ENCODE measurements at places on chromosomes 3 and 15.

- no peak for DNase-seq
These were observed 295.1 kb downstream of the CHST2 start for GRCh38 chr3:143414571-143415253.

DNA sequence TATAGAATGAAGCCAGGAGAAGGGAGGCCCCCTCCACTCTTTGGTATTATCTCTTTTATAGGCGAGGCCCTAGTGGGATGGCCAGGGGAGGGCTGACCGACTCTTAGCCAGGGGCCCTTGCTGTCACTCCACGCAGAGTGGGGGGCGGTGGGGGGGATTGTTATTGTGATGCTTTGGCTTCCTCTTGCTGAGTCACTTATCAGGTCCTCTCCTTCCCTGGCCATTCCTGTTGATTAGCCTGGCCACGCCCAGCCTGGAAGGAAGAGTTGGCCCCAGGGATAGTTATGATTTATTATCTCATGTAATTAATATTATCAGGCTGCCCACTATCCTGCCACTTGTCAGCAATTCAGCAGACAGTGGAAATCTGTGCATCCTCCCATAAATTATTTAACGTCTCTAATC is 25.5 kb upstream of the SKOR1 start:
- no peak for DNase-seq

GRCh38 chr15:40449275-40449674 is 8.5 kb downstream of the BAHD1 start:
- DNase-seq = no peak

DNA sequence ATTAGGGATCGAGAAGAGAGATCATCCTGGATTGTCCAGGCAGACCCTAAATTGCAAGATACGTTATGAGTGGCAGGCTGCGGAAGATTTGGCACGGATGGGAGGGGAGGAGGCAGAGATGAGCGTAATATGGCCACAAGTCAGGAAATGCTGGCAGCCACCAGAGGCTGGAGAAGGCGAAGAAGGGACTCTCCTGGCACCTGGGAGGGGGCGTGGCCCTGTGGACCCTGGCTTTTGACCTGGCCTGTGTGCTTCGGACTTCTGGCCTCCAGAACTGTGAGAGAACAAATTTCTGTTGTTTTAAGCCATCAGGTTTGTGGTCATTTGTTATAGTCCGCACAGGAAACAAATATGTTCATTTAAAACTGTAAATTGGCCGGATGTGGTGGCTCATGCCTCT is 31.9 kb upstream of the IGF1R start:
- no peak for DNase-seq

GRCh38 chr3:10570196-10570946 is 65.0 kb upstream of the ATP2B2 start:
- no peak for DNase-seq

GRCh38 chr3:15438983-15439382 is 11.6 kb downstream of the EAF1 start:
- no peak for DNase-seq

DNA sequence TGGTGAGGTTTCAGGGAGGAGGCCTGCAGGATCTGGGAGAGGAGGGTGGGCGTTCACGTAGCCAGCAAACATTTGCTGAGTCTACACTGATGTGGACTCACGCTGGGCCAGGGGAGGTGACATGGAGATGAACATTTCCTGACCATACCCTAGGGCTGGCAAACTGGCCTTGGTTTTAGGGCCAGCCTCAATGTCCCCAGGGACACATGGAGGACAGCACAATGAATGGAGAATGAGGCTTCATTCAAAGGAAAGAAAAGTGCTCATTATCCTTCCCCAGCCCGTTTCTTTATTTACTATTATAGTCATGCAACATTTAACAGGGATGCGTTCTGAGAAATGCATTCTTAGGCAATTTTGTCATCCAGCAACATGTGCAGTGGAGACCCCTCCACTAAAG is 26.8 kb downstream of the ACAN start:
- no peak for DNase-seq

DNA sequence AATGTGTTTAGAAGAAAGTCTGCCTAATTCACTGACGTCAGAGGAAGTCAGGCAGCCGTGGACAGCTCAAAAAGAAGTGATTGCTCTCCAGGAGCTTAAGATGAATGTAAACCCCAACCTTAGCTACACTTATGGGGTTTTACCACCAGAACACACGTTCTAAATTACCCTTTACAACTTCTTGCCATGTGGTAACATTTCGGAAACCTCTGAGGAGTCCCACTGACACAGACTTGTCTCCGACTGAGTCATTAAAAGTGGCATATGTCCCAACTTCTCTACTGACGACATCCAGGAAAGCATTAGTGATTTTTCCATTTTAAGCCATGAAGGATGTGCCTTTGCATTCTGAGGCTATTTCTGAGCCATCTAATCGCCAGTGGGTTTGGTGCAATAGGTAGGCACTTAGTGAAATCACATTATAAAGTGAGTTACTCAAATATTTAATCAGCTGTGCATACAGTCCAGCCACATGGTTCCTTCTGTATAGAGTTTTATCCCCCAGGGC is 32.4 kb downstream of the C2CD4A start:
- DNase-seq = peak; percentile 80

DNA sequence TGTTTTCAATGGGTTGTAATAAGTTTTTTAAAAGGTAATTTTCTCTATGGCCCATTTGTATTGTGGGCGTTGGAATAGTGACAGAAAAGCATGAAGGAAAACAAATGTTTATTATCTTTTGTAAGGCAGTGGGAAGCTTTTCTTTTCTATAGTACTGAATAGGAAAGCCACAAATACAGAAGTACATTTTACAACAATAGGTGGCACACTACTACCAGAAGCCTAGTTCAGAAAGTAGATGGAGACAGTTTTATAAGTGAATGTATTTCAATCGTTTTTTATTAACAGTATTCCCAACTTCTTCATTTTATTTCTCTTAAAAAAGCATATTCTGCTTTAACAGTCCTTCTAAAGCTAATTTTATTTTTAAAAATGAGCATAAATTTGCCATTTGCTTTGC is 296.7 kb downstream of the PTPRG start:
- DNase-seq = peak; percentile 20

GRCh38 chr3:185927501-185928200 is 10.2 kb downstream of the TRA2B start:
- no peak for DNase-seq

GRCh38 chr15:50046867-50047266 is 72.2 kb downstream of the ATP8B4 start:
- DNase-seq = no peak
